ENCODE measurements at places on chromosomes 4 and X.

DNA sequence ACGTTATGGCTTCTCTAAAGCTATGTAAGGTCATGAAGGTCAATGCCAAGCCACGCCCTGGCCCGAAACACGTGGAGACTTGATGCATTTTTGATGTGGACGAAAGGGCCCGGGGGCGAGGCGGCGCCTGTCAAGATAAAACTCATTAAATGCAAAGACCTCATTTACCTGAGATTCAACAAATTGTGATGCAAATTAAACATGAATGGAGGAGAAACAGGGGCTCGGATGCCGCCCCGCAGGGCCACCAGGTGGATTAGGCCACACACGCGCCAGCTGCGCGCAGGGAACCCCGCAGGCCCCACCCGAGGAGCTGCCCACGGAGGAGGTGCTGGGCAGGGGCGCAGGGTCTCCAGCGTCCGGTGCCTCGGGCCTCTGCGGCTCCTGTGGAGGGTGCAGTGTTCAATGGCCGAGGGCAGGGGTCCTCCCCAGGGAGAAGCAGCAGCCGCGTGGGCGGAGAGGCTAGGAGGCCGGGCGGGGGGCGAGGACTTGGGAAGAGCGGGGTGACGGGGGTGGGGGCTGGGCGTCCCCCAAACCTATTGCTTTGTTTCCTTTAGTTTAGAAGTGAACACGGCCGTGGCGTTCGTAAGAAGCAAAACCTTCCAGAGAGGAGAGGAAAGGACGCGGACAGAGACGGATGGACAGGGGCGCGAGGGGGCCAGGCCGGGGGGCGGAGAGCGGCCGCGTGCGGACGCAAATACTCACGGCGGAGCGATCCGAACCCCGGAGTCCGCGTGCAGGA, 40.4 kb downstream of the CPLX1 start:
- DNase-seq = no peak

DNA sequence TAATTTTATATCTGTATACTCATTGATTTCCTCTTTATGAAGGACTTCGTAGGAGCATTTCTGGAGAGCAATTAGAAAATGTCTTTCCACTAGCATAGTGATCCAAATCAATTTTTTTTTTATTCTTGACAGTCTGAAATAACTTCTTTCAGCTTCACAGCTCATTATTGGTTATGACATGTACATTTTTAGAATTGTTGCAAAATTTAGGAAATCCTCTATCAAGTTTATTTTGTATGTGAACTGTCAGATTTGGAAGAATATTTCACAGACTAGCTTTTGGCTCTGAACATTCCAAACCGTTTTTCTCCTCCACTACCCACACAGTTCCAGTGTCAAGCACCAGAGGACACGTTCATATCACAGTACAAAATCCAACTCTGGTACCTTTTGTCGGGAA, 249.6 kb upstream of the ATOH1 start:
- no peak for DNase-seq

GRCh38 chr4:1711571-1712215, 426 bp downstream of the SLBP start:
- DNase-seq = peak; percentile 56

- DNase-seq = no peak
These were observed 177.3 kb upstream of the DKK2 start for GRCh38 chr4:107213410-107213809.

GRCh38 chrX:118724775-118725174, 2.6 kb upstream of the IL13RA1 start:
- DNase-seq = no peak

GRCh38 chr4:18025288-18025687, 3.7 kb upstream of the LCORL start:
- DNase-seq = no peak

DNA sequence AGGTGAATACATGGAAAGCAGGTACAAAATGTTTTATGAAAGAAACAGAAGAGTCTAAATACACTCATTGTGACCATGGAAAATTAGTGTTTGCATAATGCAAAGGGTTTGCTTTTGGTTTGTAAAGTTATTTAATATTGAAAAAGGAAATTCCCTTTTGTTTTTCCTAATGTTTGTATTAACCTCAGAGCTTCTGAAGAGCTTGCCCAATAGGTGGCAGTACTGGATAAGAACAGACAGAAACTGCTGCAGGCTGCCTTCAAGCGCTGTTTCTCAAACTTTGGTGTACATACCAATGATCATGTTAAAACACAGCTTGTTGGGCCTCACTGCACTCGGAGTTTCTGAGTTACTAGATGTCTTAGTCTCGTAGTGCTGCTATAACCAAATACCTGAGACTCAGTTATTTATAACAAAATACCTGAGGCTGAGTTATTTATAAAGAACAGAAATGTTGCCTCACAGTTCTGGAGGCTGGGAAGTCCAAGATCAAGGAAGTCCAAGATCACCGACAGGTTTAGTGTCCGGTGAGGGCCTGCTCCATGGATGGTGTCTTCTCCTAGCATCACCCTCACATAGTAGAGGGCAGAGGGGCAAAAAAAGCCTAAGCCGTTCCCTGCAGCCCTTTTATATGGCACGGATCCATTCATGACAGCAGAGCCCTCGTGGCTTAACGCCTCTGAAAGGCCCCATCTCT, 54.2 kb downstream of the SUPT20HL2 start:
- DNase-seq = peak; percentile 18

GRCh38 chrX:104877504-104877903, 311.5 kb downstream of the IL1RAPL2 start:
- no peak for DNase-seq

DNA sequence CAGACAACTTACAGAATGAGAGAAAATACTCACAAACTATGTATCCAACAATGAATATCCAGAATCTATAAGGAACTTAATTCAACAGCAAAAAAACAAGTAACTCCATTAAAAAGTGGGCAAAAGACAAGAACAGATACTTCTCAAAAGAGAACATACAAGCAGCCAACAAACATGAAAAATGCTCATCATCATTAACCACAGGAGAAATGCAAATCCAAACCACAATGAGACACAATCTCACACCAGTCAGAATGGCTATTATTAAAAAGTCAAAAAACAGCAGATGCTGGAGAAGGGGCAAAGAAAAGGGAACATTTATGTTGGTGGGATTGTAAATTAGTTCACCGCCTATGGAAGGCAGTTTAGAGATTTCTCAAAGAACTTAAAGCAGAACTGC, 150.3 kb downstream of the FGF16 start:
- no peak for DNase-seq

GRCh38 chrX:135009838-135010237, 12.5 kb downstream of the RTL8B start:
- no peak for DNase-seq

DNA sequence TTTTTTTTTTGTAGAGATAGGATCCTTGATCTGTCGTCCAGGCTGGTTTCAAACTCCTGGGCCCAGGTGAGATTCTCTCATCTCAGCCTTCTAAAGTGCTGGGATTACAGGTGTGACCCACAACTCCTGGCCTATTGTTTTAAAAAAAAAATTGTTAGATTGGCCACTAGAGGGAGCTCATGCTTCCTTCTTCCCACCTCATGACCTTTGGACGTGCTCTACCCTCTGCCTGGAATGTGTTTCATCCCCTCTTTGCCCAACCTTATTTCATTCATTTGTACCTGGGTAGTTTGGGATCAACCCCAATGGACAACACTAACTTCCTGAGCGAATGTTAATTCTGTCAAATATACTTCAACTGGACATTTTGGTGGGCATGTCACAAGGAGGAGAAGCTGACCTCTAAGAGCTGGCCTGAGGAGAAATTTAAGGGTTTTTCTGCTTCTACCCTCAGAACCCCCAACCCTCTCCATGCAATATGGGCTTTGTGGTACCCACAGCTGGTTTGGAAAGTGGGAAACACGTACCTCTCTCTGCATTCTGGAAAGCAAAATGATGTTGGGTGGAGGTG, 6.4 kb downstream of the PPEF2 start:
- peak; percentile 37 for DNase-seq

- no peak for DNase-seq
These were observed 177.4 kb upstream of the SCML1 start for GRCh38 chrX:17559728-17560379.

- DNase-seq = no peak
These were observed 47.1 kb upstream of the CCSER1 start for GRCh38 chr4:90080116-90080515.

DNA sequence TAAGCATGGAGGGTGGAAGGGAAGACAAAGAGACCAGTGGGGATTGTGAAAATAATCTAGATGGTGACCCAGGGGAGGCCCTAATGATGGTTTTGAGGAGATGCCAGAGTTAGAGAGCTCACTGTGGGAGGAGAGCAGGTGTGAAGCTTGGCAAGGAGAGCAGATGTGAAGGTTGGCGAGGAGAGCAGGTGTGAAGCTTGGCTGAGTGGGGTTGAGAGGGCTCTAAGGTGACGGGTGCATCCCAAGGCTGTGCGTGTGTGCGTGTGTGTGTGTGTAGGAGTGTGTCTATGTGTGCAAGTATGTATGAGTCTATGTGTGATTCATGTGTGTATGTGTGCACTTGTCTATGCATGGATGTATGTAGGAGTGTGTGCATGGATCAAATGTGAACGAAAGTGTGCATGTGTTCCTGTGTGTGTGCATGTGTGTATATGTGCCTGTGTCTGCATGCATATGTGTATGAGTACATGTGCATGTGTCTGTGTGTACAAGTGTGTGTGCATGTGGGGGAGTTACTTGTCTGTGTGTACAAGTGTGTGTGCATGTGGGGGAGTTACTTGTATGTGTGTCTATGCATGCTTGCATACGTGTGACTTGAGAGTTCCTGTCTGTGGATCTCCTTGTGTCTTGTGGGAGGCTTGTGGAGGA, 72.0 kb downstream of the EVC start:
- no peak for DNase-seq

- no peak for DNase-seq
These were observed 786.1 kb upstream of the AADAT start for GRCh38 chr4:170875868-170876267.

DNA sequence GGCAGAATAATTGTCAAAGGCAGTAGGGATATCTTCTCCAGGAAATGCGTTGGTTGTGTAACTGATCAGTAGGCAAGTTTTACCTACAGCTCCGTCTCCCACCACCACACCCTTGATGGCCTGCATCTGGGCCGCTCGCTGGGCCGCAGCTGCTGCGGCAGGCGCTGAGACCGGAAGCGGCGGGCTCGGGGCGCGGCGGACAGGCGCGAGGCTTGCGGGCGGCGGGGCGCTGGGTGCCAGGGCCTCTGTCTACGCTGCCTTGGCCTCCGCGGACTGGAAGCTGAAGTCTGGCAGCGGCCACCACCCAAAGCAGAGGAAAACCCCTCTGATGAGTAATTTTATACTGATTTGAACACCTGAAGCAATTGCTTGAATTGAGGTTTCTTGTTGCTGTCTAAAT, 124.2 kb upstream of the ZIC3 start:
- no peak for DNase-seq

- DNase-seq = no peak
These were observed 78.8 kb downstream of the NFKB1 start for GRCh38 chr4:102579794-102580462.

GRCh38 chr4:154454710-154455109, 36.9 kb downstream of the DCHS2 start:
- no peak for DNase-seq

DNA sequence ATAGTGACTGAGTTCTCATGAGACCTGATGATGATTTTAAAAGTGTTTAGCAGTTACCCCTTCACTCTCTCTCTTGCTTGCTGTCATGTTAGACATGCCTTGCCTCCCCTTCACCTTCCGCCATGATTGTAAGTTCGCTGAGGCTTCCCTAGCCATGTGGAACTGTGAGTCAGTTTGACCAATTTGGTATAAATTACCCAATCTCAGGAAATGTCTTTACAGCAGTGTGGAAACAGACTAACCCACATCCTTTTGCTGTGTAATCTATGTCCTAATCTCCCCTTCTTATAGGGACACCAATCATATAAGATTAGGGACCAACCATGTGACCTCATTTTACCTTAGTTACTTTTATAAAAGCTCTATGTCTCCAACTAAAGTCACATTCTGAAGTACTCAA, 677.8 kb downstream of the ADGRL3 start:
- DNase-seq = no peak
